ENCODE measurements at places on chromosomes 5 and 9.

GRCh38 chr9:15612962-15613361, 60.1 kb downstream of the CCDC171 start:
- DNase-seq = no peak

GRCh38 chr9:20808002-20808401, 123.9 kb downstream of the FOCAD start:
- no peak for DNase-seq

GRCh38 chr5:41256400-41256799, 43.1 kb upstream of the C6 start:
- no peak for DNase-seq

GRCh38 chr5:43232943-43233833, 41.2 kb downstream of the NIM1K start:
- no peak for DNase-seq

GRCh38 chr5:88833371-88834130, 49.4 kb downstream of the MEF2C start:
- no peak for DNase-seq

DNA sequence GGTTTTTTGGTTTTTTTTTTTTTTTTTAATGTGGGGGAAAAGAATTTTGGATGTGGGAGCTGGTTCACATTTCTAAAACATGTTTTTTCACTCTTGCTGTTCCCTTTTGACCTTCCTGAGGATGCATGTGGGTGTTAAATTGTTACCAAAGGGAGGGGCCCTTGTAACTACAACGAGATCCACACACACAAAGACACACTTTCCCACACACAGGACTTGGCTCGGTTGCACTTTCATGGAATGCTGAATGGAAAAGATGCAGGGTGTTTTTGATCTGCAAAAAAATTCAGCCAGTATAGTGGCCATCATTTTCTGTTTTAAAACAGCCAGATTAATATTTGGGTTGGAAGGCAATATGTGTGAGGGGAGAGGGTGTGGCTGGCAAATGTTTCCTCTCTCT, 576.9 kb downstream of the EBF1 start:
- DNase-seq = no peak

DNA sequence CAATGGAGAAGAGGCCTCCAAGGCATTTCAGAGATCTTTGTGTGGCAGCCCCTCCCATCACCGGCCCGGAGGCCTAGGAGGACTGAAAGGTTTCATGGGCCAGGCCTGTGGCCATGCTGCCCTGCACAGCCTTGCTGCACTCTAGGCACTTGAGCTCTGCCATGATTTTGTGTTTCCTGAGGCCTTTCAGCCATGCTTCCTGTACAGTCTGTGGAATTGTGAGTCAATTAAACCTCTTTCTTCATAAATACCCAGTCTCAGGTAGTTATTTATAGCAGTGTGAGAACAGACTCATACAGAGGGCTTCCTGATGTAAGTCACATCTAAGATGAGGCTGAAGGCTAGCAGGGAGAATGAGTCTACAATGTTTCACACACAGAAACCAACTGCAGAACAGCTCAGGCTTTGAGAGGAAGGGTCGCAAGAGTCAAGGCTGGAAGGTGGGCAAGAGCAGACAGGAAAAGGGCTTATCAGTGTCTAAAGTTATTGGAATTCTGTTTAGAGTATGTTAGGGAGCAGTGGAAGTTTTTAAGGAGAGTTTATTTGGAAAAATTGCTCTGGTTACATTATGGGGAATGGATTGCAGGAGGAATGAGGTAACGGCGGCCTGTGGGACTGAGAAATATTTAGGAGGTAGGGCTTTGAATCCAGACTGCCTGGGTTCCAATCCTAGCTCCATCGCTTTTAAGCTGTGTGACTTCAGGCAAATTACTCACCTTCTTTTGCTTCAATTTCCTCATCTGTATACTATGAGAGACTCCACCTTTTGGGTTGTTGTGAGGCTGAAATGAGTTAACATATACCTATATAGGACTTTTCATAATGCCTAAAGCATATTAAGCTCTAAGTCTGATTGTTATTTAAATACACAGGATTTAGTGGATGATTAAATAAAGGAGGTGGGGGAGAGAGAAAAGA, 291.2 kb downstream of the CWC27 start:
- no peak for DNase-seq

DNA sequence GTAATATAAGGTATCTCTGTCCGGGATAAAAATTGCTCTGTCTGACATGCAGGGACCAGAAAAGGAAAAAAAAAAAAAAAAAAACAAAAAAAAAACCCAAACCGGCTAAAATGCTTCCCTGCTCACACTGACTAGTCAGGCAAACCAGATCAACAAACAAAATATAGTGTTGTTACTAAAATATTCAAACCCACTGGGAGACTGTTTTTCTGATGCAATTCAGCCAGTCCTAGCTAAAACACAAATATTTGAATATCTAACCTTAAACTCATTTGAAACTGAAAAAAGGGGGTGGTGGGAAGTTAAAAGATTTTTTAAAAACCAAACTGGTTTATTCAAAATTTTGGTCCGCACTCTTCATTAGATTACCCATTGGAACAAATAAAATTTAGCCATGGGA, 61.0 kb downstream of the APBA1 start:
- DNase-seq = no peak

- no peak for DNase-seq
These were observed 826.1 kb downstream of the PRELID2 start for GRCh38 chr5:145008876-145009530.

- no peak for DNase-seq
These were observed 12.5 kb upstream of the SLC1A3 start for GRCh38 chr5:36593867-36594266.

DNA sequence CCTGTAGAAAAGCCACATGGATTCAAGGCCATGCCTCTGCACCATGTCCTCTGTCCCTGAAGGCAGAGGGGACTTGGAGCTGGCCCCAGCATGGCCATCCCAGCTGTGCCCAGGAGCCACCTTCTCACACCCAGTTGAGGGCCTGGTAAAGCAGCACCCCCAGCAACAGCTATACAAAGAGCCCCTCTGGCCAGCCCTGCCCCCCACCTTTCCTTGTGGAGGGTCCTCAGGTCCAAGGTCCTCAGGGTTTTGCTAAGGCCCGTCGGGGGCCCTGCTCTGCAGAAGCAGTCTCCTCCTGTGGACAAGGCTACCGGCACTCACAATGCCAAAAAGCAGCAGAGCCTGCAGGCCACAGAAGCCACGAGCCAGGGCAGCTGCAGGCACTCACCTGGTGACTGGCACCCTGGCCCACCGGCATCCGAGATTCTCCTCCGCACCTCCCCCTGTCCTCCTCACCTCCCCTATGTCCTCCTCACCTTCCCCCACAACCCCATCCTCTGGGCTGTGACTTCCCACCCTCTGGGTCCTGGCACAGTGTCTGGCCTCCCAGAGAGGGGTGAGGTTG, 39.9 kb upstream of the LPCAT1 start:
- DNase-seq = no peak

DNA sequence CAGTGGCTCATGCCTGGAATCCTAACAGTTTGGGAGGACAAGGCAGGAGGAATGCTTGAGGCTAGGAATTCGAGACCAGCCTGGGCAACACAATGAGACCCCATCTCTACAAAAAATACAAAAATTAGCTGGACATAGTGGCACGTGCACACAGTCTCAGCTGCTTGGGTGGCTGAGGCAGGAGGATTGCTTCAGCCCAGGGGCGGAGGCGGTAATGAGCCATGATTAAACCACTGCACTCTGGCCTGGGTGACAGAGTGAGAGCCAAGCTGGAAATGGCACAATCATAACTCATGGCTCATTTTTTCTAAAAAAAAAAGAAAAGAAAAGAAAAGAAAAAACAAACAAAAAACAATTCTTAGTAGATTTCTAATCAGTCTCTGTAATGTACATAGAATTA, 446.2 kb downstream of the ELAVL2 start:
- no peak for DNase-seq

GRCh38 chr5:135609981-135610380, 31.2 kb upstream of the CXCL14 start:
- no peak for DNase-seq

DNA sequence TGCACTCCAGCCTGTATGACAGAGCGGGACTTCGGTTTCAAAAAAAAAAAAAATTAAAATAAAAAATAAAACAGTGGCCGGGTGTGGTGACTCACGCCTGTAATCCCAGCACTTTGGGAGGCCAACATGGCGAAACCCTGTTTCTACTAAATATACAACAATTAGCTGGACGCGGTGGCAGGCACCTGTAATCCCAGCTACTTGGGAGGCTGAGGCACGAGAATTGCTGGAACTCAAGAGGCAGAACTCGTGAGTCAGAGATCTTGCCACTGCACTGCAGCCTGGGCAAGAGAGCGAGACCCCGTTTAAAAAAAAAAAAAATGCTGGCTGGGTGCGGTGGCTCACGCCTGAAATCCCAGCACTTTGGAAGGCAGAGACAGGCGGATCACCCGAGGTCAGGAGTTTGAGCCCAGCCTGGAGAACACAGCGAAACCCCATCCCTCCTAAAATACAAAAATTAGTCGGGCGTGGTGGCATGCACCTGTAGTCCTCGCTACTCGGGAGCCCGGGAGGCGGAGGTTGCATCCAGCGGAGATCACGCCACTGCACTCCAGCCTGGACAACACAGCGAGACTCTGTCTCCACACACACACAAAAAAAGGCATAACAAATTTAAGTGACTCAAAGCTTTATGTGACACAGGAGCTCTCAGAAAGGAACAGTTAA, 1.5 kb upstream of the NPM1 start:
- DNase-seq = no peak

DNA sequence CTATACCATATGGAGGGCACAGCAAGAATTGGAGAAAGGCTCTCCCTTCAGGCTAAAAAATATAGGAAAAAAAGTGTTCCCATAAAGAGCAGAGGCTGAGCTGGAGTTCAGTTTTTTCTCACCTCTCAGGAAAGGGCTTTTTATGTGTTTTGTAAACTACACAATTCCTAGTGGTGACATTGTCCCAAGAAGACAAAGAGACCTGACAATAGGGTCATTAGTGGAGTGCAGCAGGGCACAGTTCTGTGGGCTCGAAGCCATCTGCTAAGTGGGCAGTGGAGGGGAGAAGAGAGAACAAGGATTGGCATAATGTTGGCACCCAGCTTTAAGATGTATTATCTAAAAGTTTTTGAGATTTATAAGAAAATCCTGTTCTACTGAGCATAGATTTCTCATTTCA, 162.5 kb downstream of the HCN1 start:
- DNase-seq = no peak

GRCh38 chr5:134209477-134210245, 16.2 kb downstream of the PPP2CA start:
- DNase-seq = no peak

GRCh38 chr5:40791715-40792139, 6.4 kb downstream of the PRKAA1 start:
- DNase-seq = no peak

GRCh38 chr9:34254141-34254913, 74.7 kb downstream of the KIF24 start:
- no peak for DNase-seq

- no peak for DNase-seq
These were observed 29.1 kb upstream of the TOMM5 start for GRCh38 chr9:37621273-37622121.

DNA sequence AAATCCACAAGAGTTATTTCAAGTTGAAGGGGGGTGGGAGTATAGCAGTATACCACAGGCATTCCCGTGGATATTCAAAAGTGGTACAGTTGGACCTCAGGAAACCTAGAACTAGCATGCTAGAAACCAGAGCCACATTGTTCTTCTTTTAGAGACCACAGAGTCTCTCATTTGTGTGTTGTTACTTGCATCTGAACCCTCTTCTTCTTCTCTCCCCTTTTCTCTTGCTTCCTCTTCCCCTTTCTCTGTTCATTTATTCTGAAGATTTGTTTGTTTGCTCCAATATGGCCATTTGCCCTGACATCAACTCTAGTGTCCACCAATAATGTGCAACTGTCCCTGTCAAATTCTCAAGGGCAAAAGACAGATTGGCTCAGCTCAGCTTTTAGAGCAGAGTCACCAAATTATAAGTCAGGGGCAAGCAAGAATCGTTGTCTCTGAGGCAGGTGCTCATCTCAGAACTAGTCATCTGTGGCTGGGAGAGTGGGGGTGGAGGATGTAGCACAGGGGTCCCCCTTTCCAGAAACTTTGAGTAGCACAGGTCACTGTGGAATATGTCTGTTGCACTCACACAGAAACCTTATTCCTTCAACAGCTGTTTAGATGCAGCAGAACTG, 321.1 kb downstream of the ARRDC3 start:
- no peak for DNase-seq

DNA sequence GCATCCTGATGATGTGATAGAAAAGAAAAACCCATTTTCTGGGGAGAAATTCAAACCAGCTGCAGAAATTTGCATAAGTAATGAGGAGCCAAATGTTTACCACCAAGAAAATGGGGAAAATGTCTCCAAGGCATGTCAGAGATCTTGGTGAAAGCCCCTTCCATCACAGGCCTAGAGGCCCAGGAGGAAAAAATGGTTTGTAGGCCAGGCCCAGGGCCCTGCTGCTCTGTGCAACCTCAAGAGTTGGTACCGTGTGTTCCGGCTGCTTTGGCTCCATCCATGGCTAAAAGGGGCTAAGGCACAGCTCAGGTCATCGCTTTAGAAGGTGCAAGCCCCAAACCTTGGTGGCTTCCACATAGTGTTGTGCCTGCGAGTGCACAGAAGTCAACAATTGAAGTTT, 543.1 kb downstream of the ZNF608 start:
- DNase-seq = no peak

DNA sequence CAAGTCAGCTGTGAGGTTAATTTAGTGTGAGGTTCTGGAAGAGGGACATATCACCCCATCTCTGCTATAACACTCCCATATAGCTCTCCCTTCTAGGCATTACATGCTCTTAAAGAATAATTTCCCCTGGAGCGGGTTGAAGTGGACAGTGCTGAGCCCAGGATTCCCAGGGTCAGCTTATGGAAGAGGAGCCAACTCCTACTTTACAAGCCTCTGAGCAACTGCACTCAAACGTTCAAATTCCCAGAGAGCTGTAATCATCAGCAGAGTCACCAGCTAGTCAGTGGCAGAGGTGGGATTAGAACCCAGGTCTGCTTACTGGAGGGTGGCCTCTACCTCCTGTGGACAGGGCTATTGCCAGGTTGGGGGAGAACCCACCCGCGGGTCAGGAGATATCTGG, 1.4 kb downstream of the NEURL1B start:
- no peak for DNase-seq

- no peak for DNase-seq
These were observed 25.2 kb downstream of the FAT2 start for GRCh38 chr5:151565971-151566370.

Data from DND-41 (cell line).